Central memory CD4-positive, alpha-beta T cell (primary cell): ENCODE measurements at places on chromosomes 12 and 14.
A peak's percentile ranks its signal among the peaks of the same experiment; 100 is the strongest.

DNA sequence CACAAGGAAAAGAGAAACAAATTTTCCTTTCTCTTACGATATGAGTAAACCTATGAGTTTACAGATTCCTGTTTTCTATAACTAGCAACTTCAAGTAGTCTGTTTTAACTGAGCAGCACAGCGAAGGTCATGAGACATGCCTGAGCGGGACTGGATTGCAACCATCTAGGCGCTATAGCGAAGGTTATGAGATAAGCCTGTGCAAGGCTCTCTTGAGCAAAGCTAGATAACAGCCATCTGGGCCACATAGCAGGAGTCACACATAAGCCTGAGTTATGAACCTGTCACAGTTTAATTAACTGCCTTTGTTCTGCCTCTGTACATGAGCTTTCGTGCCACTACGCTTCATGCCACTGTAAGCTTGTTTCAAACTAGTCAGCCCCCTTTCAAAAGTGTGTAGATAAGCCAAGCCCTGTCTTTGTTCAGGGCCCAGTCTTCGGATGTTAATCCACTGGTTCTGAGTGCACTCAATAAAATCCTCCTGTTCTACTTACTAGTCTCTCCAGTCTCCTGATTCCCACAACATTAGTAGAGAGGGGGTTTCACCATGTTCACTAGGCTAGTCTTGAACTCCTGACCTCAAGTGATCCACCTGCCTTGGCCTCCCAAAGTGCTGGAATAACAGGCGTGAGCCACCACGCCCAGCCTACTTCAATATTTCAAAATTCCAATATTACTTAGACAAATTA, 47.1 kb downstream of the SEC23A start:
- no peak for DNase-seq

DNA sequence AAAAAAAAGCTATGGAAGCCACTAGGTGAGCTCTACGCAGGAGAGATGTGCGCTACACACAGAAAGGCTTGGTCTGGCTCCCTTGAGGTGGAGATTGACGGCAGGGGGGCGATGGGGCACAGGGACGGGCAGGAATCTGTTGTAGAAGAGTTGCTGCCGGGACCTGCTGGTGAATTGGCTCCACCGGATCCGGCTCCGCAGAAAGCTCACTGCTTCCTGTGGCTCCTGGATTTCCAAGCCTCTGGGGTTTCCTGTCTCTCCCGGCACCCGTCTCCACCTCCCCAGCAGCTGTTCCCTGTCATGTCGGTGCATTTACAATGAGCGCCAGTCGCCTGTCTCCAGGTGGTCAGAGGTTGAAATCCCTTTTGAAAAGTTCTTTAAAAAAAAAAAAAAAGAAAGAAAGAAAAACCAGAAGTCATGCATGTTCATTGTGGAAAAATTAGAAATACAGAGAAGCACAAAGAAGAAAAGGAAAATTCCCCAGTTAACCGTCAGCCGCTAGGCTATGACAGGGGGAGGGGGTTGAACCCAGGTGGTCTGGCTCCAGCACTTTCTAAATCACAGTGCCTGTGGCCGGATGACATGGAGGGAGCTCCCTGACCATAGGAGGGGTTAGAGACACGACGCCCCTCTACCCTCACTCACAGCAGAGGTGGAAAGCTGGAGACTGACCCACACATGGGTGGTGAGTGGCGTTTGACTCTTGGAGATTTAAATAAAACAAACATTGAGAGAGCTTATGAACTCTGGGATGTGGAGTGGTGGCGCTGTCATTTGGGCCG, 20.8 kb downstream of the FAM222A start:
- DNase-seq: no peak

DNA sequence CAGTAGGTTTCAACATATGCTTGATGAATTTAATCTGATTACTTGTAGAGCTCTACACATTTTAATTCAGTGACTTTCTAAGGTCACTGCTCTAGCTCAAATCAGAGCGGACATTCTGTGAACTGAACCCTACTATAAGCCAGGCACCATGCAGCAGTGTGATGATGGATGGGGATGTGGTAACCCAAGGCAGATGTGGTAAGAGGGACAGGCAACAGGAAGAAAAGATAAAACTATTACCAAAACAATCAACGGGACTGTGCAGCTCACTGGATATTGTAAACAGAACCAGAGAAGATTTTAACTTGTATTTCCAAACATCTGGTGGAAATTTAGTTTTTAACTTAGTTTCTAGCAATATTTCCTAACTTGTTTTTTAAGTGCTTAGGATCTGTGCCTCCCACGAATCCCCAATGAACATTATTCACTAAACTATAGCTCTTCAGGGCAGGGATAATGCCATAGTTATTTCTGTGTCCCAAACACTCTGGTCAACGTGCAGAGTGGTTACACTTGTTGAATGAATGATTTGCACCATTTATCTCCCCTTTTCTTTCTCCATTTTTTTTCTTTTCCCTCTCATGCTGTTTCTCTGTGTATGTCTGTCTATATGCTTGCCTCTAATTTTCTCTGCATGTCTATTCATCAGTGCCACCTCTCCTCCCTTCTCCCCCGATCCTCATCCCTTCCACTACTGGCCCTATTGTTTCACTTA, 3.0 kb downstream of the ERO1A start:
- DNase-seq: peak; percentile 30

- no peak for DNase-seq
Measured at GRCh38 chr12:49661191-49661590, 37.8 kb downstream of the PRPF40B start.

GRCh38 chr12:52258335-52258901, 16.0 kb upstream of the KRT86 start:
- no peak for DNase-seq

- no peak for DNase-seq
Measured at GRCh38 chr14:95174184-95174792, 17.0 kb upstream of the DICER1 start.

- DNase-seq: no peak
Measured at GRCh38 chr12:65622056-65622455, 202.2 kb upstream of the HMGA2 start.

GRCh38 chr14:65239143-65239937, 137.0 kb upstream of the MAX start:
- DNase-seq: no peak

GRCh38 chr12:106791531-106791930, 17.0 kb downstream of the RIC8B start:
- DNase-seq: no peak

- no peak for DNase-seq
Measured at GRCh38 chr12:71240946-71241345, 83.1 kb upstream of the TSPAN8 start.

DNA sequence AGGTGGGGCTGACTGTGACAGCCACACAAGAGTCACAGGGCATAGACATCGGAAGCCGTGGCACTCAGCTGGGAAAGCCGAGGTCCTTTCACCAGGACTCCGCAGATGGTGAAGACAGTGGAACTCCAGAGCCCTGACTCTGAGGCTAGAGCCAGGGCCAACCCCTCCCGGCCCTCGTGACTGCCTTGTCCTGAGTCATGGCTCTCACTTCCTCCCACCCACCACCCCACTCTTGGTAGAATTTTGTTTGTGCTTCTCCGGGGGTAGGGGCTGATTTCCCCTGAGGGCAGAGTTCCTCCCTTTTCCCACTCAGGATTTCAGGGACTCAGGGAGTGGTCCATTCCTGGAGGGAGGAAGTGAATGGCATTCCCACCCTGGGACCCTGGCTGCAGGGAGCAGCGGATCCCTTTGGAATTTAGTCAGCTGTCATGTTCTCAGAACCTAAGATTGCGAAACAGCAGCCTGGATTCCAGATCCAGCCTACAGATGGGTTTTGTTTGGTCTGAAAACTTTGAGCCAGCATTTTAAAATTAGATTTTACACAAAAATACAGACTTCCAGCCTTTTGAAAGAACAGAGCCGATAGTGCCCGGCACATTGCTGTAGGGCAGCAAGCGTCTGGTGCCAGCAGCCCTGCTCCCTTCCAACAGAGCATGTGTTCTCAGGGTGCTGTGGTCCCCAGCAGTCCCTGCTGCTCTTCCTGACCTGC, 50.7 kb downstream of the TPCN1 start:
- no peak for DNase-seq

- no peak for DNase-seq
Measured at GRCh38 chr12:48442179-48442847, 30.0 kb upstream of the ANP32D start.

GRCh38 chr14:54503486-54503885, 6.2 kb upstream of the CGRRF1 start:
- DNase-seq: no peak

DNA sequence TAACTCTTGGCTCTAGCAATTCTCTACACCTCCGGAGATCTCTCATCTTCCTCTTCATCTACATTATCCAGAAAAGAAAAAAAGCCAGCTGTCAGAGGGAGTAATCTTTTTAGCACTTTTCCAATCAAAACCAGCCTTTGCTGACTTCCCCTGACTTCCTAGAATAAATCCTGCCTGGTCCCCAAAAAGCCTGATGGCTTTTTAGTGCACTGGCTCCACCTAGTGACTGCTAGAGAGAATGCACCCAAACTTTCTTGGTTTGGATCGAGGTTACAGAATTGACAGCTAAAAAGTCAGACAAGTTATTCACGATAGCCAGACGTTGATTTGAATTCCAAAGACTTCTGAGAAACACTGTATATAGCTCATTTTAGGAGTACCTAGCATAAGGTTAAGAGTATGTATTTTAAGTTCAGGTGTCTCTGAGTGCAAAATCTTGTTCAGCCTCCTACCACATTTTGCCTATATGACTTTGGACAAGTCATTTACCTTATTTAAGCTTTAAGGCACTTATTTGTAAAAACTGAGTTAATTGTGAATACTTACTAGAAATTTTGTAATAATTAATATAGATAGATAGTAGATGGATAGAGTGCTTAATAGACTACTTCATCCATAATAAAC, 185.7 kb upstream of the GRIN2B start:
- DNase-seq: peak; percentile 11

- no peak for DNase-seq
Measured at GRCh38 chr14:87386524-87386923, 606.5 kb downstream of the GALC start.

DNA sequence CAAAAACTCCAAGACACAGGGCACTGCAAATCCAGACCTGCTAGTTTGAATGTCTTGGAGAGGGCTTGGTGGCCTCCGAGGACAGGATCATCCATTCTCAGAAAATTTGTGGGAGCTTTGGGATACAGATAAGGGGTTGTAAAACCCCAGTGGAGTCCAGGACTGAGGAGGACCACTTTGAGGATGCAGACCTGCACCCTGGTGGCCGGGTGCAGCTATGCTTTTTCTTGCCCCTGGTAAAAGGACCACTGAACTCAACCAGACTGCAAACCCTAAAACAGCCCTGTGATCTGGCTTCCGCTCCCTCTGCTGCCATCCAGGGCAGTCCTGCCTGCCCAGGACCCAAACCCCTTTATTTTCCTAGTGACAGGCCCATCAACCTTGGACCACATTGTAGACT, 169.5 kb upstream of the DAAM1 start:
- no peak for DNase-seq

DNA sequence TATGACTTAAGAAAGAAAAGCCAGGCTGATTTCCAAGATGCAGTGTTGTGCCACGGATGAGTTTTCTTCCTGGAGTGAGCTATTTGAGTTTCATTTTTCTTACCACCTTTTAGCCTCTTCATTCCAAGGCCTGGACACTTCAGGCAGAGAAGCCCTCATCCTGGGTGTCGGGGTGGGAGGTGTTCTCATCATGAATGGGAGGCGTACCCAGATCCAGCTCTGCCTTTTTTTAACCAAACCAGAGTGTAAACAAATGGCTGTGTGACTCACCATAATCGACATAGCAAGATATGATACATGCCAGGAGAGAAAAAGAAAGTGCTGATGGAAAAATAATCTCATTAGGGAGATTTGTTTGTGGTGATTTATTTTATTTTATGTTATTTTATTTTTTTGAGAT, 79.9 kb downstream of the ARF6 start:
- peak; percentile 27 for DNase-seq

- no peak for DNase-seq
Measured at GRCh38 chr14:93332397-93332852, 411 bp downstream of the BTBD7 start.

GRCh38 chr12:11209113-11209512, 22.4 kb upstream of the TAS2R42 start:
- no peak for DNase-seq

DNA sequence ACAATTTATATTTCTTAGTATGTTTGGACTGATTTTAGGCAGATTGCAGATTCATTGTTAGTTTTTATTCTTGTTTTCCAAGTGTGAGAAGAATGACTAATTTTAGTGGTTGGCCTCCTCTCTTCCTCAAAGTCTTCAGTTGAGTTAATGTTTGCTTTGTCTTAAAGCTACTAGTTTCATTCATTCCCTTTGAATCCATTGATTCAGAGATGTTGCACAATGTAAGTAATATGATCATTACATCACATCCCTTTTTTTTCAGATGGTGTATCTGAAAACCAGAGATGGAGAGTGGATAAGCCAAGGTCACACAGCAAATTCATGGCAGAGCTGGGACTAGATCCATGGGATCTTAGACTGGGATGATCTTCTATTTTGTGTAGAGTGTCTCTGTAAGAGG, 577.5 kb downstream of the BCL11B start:
- DNase-seq: no peak

- no peak for DNase-seq
Measured at GRCh38 chr14:34180869-34181268, 230.0 kb upstream of the EGLN3 start.

DNA sequence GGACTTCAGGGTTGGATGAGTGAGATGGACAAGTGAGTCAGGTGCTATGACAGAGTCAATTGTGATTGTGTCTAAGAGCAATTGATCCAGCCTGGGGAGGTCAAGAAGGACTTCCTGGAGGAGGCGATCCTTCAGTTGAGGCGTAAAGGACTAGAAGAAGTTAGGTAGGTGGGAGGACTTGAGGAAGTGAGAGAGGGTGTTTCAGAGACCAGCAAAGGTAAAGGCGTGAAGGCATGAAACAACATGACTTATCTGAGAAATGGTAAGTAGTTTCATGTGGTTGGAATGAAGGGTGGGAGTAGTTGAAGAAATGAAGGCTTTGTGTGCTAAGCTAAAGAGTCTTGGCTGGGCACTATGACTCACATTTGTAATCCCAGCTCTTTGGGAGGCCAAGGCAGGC, 48.9 kb upstream of the PPP1CC start:
- DNase-seq: no peak

DNA sequence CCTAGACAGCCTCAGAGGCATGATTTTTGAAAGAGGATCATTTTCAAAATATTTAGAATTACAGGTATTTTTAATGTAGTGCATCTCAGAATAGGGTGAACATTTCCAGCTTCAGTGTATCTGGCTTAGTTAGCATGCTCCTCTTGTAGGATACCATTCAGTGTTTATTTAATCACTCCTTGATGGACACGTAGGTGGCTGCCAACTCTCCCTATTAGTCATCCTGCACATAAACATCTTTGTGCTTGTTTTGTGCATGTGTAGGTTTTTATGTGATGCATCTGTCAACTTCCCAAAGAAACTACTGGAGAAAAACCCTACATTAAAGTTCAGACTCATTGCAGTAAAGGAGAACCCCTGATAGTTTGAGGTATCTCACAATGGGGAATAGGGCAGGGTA, 52.5 kb upstream of the RBM19 start:
- DNase-seq: no peak

- no peak for DNase-seq
Measured at GRCh38 chr14:35861204-35861868, 35.2 kb downstream of the BRMS1L start.

- peak; percentile 77 for DNase-seq
Measured at GRCh38 chr14:98189511-98189910, 1082.5 kb downstream of the BCL11B start.
